ENCODE measurements at places on chromosomes 13 and 19.

GRCh38 chr13:29953542-29953941 is 103.1 kb upstream of the UBL3 start:
- no peak for DNase-seq

- no peak for DNase-seq
These were observed 5.7 kb downstream of the FGF9 start for GRCh38 chr13:21676611-21677021.

DNA sequence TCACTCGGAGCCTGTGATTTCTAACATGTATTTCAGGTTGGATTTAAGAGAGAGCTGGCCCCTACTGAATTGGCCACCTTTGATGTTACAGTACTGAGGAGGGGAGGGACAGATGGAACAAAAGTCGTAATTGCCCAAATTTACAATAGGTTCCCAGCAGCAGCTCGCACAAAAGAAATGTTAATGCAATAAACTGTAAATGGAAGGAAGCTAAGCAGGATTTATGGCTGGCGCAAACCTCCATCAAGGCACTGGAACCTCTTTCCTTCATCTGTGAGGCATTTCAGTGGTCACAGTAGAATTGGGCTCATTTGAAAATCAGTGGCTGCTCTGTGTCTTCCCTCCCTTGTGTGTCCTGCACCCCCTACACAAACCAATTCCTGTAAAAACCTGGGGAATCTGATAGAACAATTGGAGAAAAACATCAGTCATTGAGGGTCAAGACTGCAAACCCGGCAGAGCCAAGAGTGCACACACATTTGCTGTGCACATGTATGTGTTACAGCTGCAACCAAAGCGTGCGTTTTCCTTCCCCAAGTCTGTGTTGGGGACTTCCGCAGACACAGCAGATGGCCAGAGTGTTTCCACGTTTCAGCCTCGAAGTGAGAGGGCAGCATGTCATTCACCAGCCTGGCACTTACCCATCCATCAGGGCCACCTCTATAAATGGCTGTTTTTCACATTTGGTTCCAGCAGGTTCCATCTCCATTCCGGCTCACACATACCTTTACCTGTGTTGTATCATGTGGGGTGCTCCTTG is 192.8 kb downstream of the TM9SF2 start:
- no peak for DNase-seq

DNA sequence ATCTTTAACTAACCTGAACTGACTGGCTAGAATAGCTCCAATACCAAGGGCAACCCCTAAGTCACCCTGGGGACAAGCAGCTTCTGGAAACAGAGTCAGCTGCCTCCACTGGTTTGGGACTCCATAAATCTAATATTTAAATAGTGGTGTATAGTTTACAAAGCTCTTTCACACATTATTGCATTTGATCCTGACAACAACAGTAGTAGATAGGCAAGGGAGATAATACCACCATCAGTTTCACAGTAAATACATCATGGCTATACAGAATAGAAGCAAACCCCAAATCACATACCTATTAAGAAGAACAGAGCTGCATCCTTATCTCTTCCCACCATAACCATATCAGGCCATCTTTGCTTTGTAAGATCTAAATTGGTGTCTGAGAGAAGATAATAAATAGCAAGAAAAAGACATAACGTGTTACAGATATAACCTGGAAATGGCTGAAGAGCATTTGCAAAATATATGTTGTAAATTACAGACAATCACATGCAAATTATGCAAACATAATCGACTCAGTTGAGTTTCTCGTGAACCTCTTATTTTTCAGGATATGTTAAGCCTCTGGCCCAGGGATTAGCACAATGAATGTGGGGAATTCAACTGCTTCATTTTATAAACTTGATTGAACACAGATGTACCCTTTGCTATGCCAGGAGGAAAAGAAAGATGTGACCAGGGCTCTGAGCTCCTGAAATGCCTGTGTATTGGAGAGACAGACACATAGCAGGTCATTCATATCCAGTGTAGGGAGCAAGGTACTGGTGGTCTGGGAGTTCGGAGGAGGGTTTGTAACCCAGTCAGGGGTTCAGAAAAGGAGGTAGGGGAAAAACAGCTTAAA is 142.5 kb downstream of the SLC7A1 start:
- DNase-seq, result no peak

GRCh38 chr19:4543842-4544647 is 4.2 kb upstream of the LRG1 start:
- no peak for DNase-seq

DNA sequence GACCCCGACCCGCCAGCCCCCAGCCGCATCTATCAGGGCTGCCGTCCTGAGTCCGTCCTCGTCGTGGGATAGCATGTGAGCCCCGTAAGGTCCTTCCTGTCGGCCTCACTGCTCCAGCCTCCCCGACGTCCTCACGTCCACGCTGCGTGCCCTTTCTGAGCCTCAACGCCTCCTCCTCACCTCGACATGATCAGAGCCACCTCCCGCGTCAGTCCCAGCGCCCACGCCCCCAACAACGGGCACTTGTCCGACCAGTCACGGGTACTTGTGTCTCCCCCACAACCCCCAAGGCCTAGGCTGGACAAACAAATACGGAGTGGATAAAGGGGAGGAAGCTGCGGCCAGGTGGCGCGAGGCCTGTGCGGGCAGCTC is 665 bp downstream of the ZNF497 start:
- peak; percentile 76 for DNase-seq

GRCh38 chr19:55646889-55647731 is 902 bp upstream of the CCDC106 start:
- DNase-seq, result no peak

DNA sequence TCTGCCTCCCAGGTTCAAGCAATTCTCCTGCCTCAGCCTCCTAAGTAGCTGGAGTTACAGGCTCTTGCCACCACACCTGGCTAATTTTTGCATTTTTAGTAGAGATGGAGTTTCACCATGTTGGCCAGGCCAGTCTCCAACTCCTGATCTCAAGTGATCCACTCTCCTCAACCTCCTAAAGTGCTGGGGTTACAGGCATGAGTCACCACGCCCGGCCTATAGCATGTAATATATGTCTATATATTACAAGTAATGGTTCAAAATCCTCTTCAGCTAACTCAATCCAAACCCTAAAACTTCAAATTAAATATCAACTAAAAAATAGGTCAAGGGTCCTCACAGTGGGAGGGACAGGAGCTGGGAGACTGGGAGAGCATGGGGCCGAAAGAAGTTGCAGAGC is 28.0 kb downstream of the FPR3 start:
- DNase-seq, result no peak

DNA sequence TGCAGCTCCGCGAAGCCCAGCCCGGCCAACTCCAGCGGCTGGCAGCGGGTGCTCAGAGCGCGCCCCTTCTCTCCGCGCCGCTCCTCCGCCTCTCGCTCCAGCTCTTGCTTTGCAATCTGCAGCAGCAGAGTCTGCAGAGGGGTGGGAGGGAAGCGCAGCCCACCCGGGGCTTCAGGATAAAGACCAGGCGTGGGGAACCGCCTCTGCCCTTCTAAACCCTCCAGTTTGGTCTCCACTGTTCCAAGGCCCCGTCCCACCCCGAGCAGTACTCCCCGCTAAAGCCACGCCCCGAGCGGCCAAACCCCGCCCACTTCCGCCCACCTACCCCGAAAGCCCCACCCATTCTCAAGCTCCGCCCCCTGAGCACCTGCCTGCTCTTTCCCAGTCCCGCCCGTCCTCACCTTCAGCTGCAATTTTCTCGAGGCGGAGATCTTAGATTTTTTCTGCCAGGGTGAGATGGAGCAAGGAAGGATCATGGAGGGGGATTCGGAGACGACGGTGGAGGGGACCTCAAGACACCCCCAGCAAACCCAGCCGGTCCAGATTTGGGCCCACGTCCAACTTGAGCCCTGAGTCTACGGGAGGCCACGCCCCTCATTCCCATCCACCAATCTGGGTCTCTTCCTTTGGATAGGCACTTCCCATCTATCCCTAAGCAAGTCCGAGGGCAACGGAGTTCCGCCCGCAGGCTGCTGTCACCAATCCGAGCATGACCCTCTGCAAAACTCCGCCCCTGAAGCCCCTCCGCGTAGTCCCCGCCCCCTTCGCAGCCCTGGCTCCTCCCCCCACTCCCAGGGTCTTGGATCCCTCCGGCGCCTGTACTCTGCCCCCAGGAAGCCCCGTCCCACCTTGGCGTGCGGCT is 1.1 kb downstream of the TNNI3 start:
- DNase-seq, result peak; percentile 73

- peak; percentile 34 for DNase-seq
These were observed 1.1 kb upstream of the KLK14 start for GRCh38 chr19:51083783-51084182.

GRCh38 chr13:112103260-112103838 is 36.4 kb downstream of the SOX1 start:
- DNase-seq, result no peak

DNA sequence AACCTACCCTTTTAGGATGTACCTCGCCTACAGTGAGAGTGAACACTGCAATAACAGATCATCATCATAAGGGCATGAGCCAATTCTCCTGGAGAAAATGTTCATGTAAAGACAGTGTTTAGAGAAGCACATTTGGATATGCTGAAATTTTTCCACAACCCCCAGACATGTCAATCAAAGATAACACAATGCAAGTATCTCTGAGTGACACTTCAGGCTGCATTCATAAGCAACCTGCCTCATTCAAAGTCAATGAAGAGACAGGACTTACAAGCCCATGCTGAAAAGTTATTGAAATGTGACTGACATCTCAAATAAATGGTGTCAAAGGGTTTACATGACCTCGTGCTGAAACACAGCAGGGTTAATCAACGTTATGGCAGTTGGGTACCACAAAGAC is 102.0 kb downstream of the PCDH9 start:
- no peak for DNase-seq

Data from activated effector memory CD4-positive, alpha-beta T cell treated with anti-CD3 and anti-CD28 coated beads, Interleukin-2, amount 50 U/mL, for 16 hours (primary cell).